ENCODE measurements at places on chromosomes 16 and 17. TPM values are rescaled to one million over a fixed set of nuclear protein-coding genes. Genes with fewer than 3 reads are reported as not detected.

Gene RHBDF2
- total RNA-seq: 24.9 TPM

- DNase-seq: no peak
Measured at GRCh38 chr16:78520470-78520869, 421.0 kb downstream of the WWOX start.

DNA sequence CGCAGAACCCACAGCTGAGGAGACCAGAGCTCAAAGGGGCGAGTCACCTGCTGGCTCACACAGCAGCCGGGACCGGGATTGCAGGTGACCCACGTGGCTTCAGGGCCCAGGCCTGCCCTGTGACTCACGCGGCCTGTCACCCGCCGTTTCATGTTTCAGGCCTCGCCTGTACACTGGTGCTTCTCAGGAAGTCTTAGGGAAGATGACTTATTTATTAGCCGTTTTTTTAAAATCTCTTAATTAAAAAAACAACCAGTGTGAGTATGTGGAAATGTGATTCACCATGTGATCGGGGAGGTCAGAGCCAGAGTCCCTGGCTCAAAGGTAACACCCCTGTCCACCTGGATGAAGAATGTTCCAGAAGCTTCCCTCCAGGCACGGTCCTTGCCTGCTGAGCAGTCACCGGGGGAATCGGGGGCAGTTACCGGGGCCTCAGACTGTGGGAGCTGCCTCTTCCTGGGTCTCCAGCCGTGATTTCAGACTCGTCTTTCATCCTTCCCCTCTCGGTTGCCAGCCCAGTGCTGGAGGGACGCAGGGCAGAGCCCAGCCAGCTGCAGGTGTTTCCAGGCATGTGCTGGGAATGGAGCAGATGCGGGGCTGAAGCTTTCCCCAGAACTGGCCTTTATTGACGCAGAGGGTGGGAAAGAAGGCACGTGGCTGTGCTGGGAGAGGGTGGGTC is 49.3 kb downstream of the CMIP start:
- DNase-seq: peak; percentile 54

Gene TMEM256
- total RNA-seq: 29.4 TPM

GRCh38 chr17:33980193-33980592 is 274.9 kb upstream of the CCL2 start:
- no peak for DNase-seq

- DNase-seq: no peak
Measured at GRCh38 chr17:38415250-38416194, 12.7 kb upstream of the ARHGAP23 start.

Gene SLC7A6
- 187 TPM for total RNA-seq

GRCh38 chr17:7889166-7889955 is 772 bp downstream of the CHD3 start:
- DNase-seq: peak; percentile 40

DNA sequence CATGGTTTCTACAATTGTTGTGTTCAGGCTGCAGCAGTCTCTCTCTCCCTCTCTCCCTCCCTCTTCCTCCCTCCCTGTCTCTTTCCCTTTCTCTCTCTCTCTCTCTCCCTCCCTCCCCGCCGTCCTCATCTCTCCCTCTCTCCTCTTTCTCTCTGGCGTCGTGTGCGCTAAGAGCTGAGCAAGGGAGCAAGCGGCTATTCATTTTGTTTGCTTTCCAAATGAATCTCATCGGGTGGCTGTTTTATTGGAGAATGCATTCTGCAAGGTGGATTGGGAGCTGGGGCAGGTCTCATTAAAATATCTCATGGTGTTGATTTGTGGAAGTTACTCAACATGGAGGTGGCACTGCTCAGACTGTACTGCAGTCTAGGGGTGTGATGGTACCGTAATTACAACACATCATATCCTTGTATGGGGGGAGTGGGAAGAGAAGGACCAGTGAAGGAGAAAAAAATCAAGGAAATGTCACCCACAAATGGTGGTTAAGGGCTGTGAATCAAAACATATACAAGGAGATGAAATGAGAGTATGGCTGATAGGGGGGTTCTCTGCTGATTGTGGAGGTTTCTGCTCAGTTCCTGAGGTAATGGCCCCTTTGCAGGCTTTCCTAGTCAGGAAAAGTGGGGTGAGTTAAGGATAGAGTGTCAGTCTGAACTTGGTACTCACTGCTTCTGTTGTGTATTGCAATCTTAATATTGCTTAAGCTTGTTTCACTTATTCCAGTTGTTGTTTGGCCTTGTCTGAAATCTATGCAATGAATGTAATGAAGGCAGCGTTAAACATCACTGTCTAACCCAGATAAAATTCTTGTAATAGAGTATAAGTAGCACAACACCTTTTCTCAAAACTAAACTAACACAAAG is 2.7 kb downstream of the MSL1 start:
- DNase-seq: no peak

Gene NGFR
- 0.11 TPM for total RNA-seq

Gene PTGES3L
- 0.20 TPM for total RNA-seq

- DNase-seq: no peak
Measured at GRCh38 chr16:89410794-89411309, 79.5 kb downstream of the ANKRD11 start.

Gene MYH11
- not detected for total RNA-seq

Gene INPP5K
- total RNA-seq: 207 TPM

Gene ATAD5
- total RNA-seq: 3.6 TPM

GRCh38 chr16:81105946-81106345 is 9.8 kb upstream of the GCSH start:
- DNase-seq: no peak

Gene AXIN1
- total RNA-seq: 24.7 TPM
